Spinal cord (tissue), 10 donors: ENCODE measurements at places on chromosomes 1 and 21.

DNA sequence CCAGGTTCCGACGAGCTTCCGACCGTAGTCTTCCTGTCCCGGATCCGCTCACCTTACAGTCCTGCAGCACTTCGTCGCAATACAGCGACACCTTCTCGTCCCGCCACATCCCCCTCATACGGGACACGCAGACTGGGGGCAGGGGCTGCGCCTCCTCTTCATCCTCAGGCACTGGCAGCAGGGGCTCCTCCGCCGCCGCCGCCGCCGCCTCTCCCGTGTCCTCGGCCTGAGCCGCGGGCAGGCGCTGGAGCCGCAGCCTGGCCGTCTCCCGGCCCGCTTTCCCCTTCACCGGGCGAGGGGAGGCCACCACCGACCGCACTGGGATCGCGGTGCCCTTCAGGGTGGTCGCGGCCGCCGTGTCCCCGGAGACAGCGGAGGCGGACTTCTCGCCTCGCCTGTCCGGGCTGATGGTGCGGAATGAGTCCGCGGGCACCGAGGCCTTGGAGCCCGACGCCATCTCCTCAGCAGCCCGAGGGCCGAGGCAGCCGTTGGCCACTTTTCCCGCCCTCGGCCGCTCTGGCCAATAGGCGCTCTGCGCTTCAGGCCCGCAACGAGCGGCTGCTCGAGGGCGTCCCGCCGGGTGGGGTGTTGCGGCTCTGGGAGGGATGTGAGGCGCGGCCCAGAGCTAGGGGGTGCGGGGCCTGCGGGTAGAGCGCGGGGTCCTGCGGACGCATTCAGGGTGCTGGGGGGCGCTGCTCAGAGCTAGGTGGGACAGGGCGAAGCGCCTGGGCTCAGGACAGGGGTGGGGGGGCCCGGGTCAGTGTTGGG lies at the start of gene SHCBP1L:
Gene SHCBP1L (minus strand): TSS at position 490 of the 768 bp plus-strand sequence. CDS start 33 bp downstream, at position 457.
- no peak for DNase-seq

GRCh38 chr1:21913763-21914162 lies 23.3 kb downstream of the HSPG2 start:
- DNase-seq: no peak

DNA sequence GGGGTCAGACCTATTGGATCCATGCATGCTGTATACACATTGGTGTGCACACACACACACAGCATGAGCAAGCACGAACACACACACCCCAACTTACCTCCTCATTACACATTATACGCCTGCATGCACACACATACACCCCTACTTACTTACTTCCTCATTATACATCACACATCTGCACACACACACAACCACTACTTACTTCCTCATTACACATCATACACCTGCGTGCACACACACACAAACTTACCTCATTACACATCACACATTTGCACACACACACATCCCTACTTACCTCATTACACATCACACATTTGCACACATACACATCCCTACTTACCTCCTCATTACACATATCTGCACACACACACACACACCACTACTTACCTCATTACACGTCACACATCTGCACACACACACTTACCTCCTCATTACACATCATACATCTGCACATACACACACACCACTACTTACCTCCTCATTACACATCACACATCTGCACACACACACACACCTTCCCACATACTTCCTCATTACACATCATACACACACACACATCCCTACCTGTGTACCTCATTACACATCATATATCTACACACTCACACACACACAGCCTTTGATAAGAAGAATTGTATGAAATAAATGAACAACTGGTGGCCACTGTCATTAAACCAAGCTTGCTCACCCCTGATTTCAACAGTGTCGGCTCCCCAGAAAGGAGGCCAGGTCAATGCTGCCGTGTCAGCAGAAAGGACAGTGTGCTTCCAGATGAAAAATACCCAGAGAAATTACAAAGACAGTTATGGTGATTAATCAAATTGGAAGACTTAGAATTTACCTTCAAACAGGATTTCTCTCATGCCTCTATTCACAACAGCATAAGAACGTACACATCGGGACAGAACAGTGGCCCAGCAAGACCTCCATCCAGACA lies 117.8 kb downstream of the SETD4 start:
- no peak for DNase-seq

- DNase-seq: no peak
Observed at GRCh38 chr1:191929383-191929782, 228.9 kb upstream of the RGS18 start.

GRCh38 chr1:174875306-174875705 lies 124.4 kb upstream of the CACYBP start:
- DNase-seq: peak; percentile 33

GRCh38 chr1:11787251-11787803 lies 18.4 kb downstream of the MTHFR start:
- peak; percentile 66 for DNase-seq

DNA sequence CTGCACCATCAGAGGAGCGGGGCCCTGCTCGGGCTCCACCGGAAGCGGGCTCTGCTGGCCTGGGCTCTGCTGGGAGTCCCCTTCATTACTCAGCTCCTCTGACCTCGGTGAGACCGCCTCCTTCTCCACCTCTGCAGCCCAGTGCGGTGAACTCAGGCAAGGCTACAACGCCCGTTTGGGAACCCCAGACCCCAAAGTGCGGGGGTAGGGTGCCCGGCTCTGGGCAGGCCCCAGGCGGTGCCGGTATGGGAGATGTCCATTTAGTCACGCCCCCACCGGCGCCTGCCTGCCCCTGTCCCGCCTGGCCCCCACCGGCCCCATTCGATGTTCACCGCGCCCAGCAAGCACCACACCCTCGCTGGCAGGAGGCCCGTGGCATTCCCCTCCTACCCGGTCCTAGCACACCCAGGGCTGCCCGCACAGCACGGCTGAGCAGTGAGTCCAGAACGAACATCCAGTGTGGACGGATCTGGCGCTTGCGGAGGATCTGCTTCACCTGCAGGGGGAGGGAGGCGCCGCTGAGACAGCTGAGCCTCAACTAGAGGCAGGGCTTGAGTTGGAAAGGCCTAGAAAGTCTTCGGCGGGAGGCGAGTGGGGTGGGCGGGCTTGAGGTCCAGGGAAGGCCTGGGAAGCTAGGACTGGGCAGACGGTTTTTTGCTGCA lies 10.0 kb downstream of the MAP3K6 start:
- no peak for DNase-seq

- no peak for DNase-seq
Observed at GRCh38 chr21:45763506-45763905, 120.0 kb downstream of the PCBP3 start.

DNA sequence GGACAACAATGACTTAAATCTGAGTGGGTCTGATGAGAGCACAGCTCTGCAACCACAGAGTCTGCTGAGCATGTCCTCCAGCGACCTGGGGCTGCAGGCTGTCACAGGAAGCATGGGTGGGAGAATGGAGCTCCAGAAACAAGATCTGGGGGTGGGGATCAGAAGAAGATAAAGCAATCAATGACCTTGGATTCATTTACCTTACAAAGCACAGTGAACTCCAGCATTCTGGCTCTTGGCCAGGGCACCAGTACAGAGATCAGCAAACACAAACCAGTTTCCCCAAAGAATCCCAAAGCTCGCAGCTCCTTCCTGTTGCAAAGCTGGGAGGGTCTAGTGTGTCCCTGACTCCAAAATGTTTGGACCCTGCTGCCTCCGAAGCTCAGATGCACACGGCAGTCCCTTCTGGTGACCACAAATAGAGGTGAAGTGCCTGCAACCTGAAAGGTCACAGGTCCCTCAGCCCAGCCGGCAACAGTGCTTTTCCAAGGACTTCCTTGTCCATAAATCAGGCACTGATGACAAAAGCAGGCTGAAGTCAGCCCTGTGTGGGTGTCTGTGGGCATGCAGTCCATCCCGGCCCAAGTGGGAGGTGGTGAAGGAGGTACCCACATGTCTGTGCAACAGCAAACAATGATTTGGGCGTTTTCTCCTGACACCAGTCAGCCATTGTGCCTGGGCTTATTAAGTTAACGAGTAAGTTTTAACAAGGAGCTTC lies 76.1 kb downstream of the SH3BGR start:
- no peak for DNase-seq

DNA sequence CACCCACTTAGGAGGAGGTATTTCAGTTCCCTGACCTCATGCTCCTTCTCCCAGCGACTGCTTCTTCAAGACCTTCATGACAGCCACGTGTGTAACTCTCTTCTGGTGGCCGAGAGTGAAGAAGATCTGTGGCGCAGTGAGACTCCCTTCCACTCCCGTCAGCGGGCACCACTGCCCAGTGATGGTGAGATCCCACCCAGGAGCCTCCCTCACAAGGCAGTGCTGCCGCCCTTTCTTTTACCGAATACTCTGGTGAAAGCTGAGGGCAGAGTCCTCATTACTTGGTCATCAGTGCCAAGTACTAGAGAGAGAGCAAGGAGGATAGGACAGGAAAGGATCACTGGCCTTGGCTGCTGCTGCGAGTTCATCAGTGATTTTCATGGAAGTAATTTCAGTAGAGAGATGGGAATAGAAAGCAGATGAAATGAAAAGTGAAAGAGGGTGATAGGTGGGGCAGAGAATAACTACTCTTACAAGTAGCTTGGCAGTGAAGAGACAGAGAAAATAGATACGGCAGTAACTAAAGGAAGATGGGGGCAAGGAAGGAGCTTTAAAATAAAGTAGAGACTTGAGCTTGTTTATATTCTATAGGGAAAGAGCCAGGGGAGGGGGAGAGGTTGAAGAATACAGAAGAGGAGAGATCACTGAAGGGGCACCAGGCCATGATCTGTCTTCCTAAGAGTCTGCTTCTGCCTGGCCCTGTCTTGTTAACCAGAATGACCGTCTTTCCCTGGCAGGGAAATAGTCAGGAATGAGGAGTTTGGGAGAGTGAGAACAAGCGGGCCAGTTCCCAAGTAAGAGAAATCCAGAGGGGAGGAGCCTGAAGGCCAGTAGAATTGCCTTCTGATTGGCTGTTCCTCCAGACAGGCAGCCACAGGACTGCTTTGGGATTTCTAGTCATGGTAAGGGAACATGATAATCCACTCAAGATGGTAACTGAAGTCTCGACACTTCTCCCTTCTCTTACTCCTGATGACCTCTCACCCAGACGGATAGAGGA lies 18.3 kb downstream of the HYI start:
- no peak for DNase-seq

GRCh38 chr1:153991151-153991630 lies 629 bp downstream of the RPS27 start:
- DNase-seq: no peak

DNA sequence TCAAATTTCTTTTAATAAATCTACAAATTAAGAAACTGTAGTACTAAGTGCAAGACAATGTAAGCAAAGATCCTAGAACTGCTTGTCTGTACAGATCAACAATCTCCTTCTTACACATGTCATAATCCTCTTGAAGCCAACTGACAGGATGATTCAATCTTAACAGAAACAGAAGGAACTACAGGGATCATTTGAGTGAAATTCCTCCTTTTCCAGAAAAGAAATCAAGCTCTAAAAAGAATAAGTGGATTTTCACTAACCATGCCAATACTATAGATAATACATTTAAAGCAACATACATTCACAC lies 53.2 kb downstream of the RAB3GAP2 start:
- DNase-seq: no peak

DNA sequence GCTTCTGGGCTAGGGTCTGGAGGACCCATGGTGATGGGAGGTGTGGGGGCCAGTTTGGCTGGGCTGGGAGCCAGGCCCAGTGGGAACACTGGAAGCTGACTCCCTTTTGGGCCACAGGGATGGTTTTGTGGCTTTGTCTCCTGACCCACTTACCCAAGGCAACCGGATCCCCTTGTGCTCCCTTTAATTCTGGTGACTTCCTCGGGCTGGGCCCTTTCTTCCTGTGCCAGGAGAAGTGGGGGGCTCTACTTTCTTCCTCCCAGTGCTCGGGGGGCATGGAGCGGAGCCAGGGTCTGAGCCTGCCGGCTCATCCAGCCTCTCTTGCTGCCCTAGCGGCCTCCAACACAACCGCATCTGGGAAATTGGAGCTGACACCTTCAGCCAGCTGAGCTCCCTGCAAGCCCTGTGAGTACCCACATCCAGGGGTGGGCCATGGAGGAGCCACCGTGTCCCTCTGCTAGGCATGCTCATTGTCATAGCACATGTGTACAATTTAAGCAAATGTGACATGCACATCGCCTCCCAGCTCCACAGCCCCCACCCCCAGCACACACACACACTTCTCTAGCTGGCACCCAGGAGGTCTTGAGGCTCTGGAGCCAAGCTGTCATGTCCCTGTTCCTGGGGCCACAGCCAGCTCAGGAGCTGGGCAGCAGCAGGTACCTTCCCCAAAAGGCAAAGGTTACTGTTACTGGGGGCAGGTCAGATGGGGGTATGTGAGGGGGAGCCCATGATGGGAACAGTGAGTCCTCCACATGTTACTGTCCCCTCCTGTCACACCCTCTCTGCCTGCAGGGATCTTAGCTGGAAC lies 35.0 kb downstream of the UBE2T start:
- DNase-seq: peak; percentile 23

- DNase-seq: no peak
Observed at GRCh38 chr1:108716437-108717230, 3.9 kb downstream of the FNDC7 start.
